Stimulated activated CD8-positive, alpha-beta memory T cell treated with anti-CD3 and anti-CD28 coated beads, Interleukin-7, amount 100 ng/mL, for 4 hours (primary cell): ENCODE measurements at places on chromosomes 1 and 21.

DNA sequence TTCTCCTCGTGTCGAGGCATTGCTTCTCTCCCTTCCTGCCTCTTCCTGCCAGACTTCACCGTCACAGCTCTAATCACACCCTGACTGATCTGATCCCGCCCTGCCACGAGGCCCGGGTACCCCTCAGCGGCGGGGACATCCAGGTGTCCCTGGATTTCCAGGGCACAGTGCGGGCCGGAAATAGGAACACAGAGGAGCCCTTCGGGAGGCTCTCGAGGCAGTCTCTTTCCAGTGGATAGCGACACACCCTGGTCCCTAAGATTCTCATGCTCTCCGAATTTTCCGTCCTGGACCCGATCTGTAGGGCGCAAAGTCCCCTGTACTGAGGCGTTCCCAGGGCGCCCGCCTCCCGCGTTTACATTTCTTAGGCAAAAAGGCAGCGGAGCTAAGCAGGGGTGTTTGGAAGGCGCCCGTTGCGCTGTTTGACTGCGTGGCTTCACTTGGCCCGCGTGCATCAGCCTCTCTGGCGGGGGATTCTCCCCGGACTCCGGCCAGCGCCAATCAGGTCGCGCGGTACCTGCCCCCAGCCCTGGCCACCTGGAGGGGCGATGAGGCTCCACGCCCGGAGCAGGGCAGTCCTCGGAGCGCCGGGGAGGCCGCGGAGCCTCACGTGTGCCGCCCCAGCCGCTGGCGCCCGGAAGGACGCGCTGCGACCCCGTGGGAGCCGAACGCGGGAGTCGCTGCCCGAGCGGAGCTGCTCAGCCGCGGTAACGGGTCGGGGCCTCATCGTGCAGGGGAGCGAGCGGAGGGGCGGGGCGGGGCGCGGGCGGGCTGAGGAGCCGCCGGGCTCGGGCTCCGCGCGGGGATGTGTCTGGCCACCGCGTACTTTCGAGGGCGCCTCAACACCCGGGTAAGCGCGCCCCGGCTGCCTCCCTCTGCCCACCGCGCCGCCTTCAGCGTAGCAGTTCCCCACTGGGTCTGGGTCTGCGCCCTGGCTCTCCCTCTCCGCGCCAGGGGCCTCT lies at the start of gene FAM163A:
FAM163A (plus strand) TSS at position 575 of the 962 bp plus-strand sequence. CDS start 69,807 bp downstream, outside the sequence.
- no peak for DNase-seq

DNA sequence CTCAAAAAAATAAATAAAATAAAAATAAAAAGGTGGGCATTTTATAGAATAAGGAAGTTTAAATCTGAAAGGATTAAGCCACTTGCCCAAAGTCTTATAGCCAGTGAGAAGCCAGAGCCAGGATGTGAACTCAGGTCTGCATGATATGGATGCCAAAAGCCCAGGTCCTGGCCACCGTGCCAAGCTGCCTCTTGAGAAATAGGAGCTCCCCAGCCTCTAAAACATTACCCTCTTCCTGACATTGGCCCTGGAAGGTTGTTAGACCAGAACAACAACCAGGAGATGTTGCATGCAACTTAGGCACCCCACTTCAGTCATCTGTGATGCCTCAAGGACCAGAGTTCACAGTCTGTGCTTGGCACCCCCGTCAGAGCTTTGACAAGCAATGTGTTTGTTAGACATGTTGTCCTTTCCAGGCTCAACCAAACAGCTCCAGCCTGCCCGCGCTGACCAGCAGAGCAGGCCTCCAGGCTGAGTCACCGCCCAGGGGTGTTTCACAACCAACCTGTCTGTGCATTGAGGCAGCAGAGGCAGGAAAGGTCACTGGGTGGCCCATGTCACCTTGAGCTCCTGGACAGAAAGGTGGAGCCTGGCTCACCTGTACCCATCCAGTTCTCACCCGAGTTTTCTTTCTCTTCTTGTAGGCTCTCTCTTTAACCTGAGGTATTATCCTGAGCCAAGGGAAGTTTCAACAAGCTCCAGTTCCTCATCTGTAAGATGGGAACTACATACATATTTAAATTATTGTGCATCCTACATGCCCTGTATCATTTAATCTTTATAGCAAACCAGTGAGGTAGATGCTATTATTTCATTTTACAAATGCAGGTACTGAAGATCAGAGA lies 14.9 kb upstream of the MED18 start:
- DNase-seq: no peak

GRCh38 chr1:51671527-51672325 lies 54.8 kb downstream of the OSBPL9 start:
- DNase-seq: no peak

- DNase-seq: no peak
These were observed 137.1 kb upstream of the CD34 start for GRCh38 chr1:208047975-208048374.

DNA sequence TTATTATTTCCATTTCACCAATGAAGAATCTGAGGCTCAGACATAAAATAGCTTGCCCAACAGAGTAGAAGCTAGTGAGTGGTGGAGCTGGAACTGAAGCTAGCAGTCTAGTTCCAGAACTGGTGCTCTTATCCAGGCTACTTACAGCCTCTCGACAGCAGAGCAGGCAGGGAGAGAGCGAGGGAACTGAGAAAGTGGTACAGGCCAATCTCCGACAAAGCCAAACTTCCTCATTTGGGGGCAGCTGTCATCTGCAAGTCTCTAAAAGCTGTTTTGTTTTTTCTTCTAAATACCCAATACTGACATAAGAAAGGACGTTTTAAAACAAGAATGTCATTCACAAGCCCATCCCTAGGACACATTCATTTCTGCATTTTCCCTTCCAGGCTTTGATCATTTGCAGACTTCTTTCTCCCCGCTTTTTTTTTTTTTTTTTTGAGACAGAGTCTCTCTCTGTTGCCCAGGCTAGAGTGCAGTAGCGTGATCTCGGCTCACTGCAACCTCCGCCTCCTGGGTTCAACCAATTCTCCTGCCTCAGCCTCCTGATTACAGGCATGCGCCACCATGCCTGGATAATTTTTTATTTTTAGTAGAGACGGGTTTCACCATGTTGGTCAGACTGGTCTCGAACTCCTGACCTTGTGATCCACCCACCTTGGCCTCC lies 20.0 kb downstream of the YIPF1 start:
- DNase-seq: no peak

DNA sequence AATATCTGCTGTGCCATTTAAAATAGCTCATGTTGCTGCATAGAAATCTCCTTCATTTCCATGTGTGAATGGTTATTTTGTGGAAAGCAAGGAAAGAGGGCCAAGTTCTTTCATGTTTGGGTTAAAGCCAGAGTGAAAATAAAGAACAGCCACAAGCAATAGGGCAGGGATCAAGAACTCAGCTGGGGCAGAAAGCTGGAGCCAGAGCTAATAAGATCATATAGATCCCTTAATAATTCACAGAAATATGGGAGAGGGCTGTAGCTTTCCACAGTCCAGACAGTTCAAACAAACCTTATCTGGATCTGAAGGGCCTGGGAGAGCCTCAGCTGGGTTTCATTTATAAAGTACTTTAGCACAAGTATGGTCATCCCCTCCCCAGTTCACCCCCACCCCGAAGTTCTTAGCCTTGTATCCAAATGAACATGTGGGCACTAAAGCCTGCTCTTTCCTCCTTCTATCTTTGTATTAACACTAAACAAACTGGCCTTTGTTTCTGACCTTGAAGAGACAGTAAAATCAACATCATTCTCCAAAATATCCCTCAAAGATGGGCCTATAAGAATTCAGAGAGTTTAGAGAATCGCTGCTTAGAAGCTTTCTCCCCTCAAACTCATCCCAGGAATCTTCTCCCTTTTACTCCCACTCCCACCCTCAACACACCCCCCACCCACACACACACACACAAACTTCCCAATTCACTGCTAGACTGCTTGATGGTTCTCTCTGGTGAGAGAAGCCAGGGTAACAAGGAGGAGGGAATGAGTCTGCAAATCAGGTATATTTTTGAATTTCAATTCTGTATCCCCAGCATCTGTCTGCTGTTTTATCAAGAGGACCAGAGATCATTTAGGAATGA lies 41.7 kb downstream of the UTP25 start:
- no peak for DNase-seq

GRCh38 chr1:241356519-241357365 lies at the start of gene RGS7:
RGS7 (minus strand) TSS chr1:241357205.
- DNase-seq: no peak

- no peak for DNase-seq
These were observed 7.3 kb downstream of the SYTL1 start for GRCh38 chr1:27348861-27349783.

GRCh38 chr1:238672262-238672661 lies 714.1 kb upstream of the CHRM3 start:
- DNase-seq: no peak

DNA sequence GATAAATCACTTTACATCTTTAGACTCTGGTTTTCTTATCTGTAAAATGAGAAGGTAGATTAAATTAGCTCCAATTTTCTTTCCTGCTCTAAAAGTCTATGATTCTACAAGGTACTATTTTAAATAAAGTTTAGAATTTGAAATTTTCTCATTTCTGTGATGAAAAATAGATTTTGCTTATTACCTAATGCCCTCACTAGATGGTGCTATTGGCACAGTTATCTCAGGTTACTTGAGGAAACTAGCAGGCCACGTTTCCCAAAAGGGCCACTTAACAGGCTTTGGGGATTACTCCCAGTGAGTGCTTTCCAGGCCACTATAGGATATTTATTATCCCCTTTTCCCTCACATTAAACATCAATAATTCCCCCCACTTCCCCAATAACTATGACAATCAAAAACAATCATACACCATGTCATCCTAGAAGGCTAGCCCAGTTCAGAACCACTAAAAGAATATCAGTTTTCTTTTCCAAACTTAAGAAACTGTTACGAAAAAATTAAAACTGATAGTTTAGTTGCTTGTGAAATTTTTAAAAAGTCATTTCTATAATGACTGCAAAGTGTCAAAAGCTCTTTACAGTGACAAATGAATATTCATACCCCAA lies 30.6 kb downstream of the OMA1 start:
- peak; percentile 5 for DNase-seq

DNA sequence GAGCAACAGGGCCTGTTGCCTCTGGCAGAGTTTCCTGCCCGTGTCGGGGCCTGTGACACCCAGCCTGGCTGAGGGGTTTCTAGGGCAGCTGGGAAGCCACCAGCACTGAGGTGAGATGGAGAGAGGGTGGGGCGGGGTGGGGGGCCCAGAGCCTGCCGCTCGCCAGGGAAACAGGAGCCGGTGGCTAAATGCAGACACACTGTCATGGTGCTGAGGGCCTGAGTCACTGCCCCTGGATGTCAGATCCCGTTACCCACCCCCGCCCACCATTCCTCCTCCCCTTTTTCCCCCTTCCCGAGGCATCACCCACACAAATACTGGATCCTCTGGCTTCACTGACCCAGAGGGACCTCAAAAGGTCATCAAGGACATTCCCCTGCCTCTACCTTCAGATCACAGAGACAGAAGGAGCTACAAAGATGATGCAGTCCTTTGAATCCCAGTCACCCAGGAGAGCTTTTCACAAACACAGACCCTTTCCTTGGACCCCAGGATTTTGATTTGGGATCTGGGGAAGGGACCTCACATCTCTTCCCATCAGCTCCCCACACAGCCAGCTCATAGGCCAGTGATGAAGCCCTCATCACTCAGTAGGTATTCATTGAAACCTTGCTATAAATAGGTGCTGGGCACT lies 1.9 kb upstream of the HSPB7 start:
- DNase-seq: no peak

DNA sequence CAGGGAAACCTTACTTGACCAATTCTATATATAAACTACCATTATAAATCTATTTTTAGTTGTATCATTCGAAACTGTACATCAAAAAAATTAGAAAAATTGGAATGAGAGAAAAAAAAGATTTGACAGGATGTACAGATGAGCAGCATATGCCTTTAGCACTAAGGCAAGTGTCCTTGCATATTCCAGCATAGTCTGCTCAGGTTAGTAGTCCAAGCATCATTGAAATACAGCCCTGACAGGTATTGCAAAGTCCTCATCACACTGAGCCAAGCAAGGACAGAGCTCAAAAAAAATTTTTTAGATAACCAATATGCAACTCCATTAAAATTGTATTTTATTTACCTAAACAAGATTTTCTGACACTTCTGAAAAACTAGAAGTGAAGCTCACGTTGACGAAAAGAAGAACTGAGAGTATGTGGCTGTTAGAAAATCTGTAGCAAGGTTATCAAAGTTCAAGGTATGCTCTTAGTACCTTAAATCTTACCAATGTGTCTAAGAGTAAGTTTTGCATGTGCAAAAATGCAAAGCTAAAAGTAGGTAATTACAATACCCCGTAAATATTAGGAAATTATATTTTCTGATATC lies 465.6 kb upstream of the ADGRL4 start:
- no peak for DNase-seq

DNA sequence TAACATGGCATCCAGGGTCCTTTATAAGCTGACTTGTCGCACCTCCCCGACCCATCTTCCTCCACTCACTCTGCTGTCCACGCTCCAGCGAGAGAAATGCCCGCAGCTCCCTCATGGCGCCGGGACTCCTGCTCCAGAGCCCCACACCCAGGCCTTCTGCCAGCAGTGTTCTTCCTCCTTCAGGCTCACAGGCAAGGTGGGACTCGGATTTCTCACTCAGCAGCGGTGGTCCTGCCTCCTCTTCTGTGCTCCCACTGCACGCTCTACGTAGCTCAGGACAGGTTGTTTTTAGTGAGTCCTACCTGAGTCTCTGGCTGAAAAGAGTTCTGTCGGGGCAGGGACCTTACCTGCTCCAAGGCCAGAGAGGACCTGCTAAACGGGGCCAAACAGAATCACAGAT lies 11.2 kb downstream of the THEMIS2 start:
- DNase-seq: no peak
